ENCODE measurements at places on chromosomes 16 and 17. TPM values are rescaled to one million over a fixed set of nuclear protein-coding genes. Genes with fewer than 3 reads are reported as not detected.

CDH13 gene
- 48.8 TPM for total RNA-seq

MPP2 gene
- total RNA-seq: 3.4 TPM

FLYWCH2 gene
- total RNA-seq: 60.1 TPM

CBX2 gene
- 1.1 TPM for total RNA-seq

SLC6A4 gene
- not detected for total RNA-seq

RAC3 gene
- 5.0 TPM for total RNA-seq

NCOR1 gene
- 118 TPM for total RNA-seq

OR1A1 gene
- total RNA-seq: not detected

CIAO2B gene
- 98.0 TPM for total RNA-seq

MAPT gene
- total RNA-seq: 0.97 TPM

CRISPLD2 gene
- total RNA-seq: 200 TPM

TP53TG3 gene
- total RNA-seq: not detected

ABCC12 gene
- 0.16 TPM for total RNA-seq

KRT33A gene
- total RNA-seq: not detected

ARL5C gene
- not detected for total RNA-seq

AOC2 gene
- 1.3 TPM for total RNA-seq

CFAP20 gene
- total RNA-seq: 25.6 TPM

FOXF1 gene
- total RNA-seq: 0.81 TPM

LYRM9 gene
- total RNA-seq: 18.5 TPM

SPATA2L gene
- 11.7 TPM for total RNA-seq

KIF22 gene
- total RNA-seq: 8.4 TPM

MATCAP1 gene
- total RNA-seq: 6.3 TPM

ADAMTS18 gene
- total RNA-seq: not detected

TCAP gene
- total RNA-seq: 0.36 TPM

GP1BA gene
- total RNA-seq: not detected

GPR142 gene
- total RNA-seq: not detected

MMP15 gene
- total RNA-seq: 3.6 TPM

TMIGD1 gene
- not detected for total RNA-seq

ALOX12B gene
- 0.12 TPM for total RNA-seq

KRT32 gene
- total RNA-seq: not detected

ANKRD40CL gene
- total RNA-seq: not detected

VTN gene
- not detected for total RNA-seq

MFAP4 gene
- total RNA-seq: 97.8 TPM

SCNN1B gene
- not detected for total RNA-seq

RASL10B gene
- 0.97 TPM for total RNA-seq

BIRC5 gene
- 9.1 TPM for total RNA-seq

MYCBPAP gene
- 0.97 TPM for total RNA-seq

PERCC1 gene
- total RNA-seq: not detected

Measured in hair follicle dermal papilla cell (primary cell).